AG09309 (cell line): ENCODE measurements at places on chromosomes 16 and 17.

GRCh38 chr16:30352488-30353401 is 2.4 kb downstream of the CD2BP2 start:
- DNase-seq: no peak

GRCh38 chr16:781346-782010 is 6.7 kb downstream of the RPUSD1 start:
- no peak for DNase-seq

DNA sequence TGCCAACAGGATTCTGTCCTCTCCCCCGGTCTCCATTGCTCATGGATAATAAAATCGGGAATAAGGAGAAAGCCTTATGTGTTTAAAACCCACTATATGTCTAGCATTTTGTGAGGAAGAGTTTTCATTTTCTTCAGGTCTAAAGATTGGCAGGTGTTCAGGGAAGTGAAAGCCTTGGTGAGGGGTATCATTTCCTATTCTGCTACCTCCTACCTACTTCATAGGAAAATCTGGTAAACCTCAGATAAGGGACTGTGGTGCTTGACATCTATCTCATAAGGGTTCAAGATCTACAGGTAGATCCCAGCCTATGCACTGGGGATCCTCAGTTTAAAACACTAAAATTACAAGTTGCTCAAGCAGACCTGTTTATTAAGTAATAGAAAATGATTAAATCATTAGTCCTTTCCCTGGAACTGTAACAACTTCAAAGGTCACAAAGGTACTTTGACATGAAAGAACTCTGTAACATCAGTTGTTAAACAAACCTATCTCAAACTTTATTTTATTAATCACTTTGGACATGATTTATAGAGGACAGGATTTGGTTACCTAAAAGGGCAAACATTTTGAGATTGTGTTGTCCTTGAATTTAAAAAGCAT is 6.5 kb downstream of the MOSMO start:
- DNase-seq: no peak

- DNase-seq: peak; percentile 44
Observed at GRCh38 chr17:15510361-15510760, 42.9 kb upstream of the CDRT4 start.

GRCh38 chr17:33183487-33184026 is 109.5 kb downstream of the ASIC2 start:
- DNase-seq: no peak

- DNase-seq: no peak
Observed at GRCh38 chr17:46154151-46154816, 38.9 kb downstream of the KANSL1 start.

DNA sequence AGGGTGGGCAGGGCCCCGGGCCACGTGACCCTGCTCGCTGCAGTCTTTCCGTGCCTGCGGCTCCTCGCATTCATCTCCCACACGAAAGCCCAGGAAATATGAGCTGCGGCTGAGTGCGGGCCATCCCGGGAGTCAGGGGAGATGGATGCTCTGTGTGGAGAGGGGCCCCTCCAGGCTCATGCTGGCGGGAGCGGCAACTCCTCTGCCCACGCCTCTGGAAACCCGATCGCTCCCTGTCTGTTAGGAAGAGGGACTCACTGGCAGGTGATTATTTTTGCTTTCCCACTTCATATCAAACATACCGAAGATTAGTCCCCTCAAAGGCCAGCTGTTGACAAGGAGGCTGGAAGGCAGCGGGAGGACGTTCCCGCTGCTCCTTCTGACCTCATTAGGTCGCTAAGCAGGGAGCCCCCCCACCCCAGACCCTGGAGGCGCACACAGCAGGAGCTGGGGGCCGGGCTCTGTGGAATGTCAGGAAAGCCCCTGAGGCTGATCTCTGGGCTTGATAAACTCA is 228.5 kb downstream of the FOXL1 start:
- DNase-seq: no peak

DNA sequence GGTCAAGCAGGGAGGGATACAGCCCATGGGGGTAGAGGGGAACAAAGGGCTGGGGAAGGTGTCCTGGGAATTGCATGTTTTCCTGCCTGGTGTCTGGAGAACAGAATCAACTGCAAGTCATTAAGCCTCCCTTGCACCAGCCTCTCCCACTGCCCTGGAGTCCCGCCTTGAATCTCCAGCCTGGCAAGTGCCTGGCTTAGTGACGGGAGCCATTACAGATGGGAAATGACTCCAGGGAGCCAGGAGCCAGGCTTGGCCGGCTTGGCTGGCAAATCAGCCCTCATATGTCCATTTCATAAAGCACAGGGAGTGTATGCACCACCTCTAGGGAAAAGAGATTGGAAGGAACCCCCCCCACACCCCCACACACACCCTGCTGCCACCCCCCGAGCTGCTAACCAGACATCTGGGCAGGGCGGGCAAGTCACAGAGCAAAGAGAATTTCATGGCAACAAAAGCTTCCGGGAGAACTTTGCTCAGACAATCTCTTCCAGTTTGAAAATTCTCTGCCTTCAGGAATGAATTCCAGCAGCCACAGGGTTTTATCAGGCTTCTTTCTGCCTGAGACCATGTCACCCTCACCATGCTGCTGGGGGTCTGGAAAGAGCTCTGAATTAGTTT is 127.7 kb downstream of the NTN1 start:
- DNase-seq: no peak

GRCh38 chr16:3118846-3119245 is 6.5 kb downstream of the ZNF205 start:
- no peak for DNase-seq

DNA sequence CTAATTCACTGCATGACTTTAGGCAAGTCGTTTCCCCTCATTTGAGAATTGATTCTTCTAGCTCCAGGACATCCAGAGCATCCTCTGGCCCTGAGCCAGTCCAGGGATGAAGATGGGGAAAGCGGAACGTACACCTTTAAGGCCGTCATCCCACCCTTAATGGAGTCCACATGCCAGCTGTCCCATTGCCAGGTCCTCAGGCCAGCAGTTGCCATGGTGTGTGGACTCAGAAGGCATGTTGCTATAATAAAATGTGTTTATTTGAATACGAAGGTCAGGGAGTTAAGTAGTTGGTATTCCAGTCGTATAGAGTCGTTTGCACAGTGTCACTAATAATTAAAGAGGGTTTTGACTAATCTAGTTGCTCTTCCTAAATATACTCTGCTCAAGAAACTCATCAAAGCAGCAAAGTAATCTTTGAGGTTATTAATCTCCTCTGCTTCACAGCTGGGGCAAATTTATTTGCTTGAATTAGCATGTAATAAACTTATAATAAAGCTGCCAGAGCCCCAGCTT is 30.4 kb downstream of the CCDC182 start:
- no peak for DNase-seq

DNA sequence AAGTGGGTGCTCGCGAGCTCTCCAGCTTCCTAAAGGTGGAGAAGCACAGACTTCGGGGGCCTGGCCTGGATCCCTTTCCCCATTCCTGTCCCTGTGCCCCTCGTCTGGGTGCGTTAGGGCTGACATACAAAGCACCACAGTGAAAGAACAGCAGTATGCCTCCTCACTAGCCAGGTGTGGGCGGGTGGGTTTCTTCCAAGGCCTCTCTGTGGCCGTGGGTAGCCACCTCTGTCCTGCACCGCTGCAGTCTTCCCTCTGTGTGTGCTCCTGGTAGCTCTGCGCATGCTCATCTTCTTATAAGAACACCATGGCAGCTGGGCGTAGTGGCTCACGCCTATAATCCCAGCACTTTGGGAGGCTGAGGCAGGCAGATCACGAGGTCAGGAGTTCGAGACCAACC is 1.9 kb upstream of the STH start:
- DNase-seq: no peak

- DNase-seq: no peak
Observed at GRCh38 chr17:17819561-17819995, 17.2 kb downstream of the SREBF1 start.

- DNase-seq: no peak
Observed at GRCh38 chr17:64080174-64080618, 49.7 kb downstream of the ERN1 start.

- DNase-seq: no peak
Observed at GRCh38 chr17:29251184-29251583, 4.5 kb downstream of the CRYBA1 start.

DNA sequence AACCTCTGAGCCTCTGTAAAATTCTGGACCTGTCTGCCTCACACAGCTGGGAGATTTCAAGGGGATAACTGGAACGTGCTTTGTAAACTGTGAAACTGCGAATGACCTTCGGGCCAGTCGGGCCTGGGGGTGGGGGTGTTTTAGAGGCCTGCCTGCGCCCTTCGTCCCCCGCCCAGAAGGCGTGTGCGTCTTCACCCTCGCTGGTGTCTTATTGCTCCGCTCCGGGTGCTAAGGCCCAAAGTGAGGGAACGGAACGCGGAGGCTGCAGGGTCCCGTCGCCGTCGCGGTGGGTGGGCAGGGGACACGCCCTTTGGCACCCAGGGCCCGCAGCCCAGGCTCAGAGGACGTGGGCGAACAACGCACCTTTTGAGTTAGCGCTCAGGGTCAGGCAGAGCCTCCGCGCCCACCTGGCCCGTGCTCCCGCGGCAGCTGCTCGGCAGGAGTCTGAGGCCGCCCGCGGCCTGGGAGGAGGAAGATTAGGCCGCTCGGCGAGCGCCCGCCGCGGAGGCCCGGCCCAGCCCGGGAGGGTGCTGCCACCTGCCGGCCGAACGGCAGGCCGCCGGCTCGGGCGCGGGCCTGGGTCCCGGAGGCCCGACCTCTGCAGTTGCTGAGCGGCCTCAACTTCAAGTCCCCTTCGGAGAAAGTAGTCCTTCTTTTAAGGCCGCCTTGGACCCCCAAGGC is 29.7 kb downstream of the DCAKD start:
- DNase-seq: no peak

GRCh38 chr17:21113716-21114115 is 13.0 kb upstream of the DHRS7B start:
- no peak for DNase-seq

GRCh38 chr16:55328611-55329569 is 4.9 kb downstream of the IRX6 start:
- DNase-seq: no peak

DNA sequence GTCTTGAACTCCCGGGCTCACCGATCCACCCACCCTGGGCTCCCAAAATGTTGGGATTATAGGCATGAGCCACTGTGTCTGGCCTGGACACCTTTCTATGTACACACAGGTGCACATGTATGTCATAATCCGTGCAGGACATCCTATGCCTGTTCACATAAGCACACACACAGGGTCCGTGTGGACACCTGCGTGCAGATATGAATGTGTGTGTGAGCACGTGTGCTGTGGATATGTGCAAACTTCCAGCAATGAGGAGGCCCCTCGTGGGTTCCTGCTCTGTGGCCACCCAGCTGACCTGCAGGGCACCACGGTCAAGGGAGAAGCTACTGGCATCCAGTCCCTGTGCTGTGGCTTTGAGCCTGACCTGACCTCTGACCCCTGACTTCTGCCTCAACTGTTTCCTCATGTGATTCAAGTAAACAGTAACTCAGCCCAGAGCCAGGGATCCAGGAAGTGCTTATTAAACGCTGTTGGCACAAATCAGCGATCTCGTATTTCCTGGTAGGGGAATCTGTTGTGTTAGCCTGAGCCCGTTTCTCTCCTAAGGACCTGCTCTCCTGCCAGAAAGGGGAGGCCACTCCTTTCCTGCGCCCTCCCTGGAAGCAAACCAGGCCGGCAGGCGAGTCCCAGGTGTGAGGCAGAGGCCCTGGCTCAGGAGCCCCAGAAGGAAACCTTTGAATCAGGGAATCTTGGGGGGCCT is 6.5 kb downstream of the CPNE7 start:
- DNase-seq: no peak

GRCh38 chr17:4880857-4881256 is 18.5 kb upstream of the C17orf107 start:
- no peak for DNase-seq

GRCh38 chr17:82883419-82884031 is 43.7 kb upstream of the ZNF750 start:
- no peak for DNase-seq

- no peak for DNase-seq
Observed at GRCh38 chr17:73547790-73548189, 96.5 kb downstream of the SDK2 start.

DNA sequence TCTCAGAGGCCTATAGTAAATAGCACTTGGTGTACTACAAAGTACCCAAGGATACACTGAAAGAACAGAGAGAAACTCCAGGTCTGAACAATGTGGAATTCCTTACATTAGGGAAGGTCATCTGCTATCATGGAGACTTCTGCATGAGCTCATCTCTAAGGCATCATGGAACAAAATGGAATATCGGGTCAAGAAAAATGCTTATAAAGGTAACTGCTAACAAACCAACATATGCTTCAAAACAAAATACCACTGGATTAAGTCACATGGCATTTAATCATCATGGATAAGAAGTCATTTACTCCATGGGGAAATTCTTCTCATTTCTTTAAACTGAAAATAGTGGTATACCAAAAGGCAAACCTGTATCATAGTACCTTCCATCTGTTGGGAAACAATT is 34.2 kb downstream of the TXNDC11 start:
- DNase-seq: no peak

GRCh38 chr16:86578061-86578599 is at the start of gene FOXL1:
TSS of gene FOXL1 (plus strand) at chr16:86578549. CDS start at chr16:86578724, 175 bp downstream.
- DNase-seq: no peak

DNA sequence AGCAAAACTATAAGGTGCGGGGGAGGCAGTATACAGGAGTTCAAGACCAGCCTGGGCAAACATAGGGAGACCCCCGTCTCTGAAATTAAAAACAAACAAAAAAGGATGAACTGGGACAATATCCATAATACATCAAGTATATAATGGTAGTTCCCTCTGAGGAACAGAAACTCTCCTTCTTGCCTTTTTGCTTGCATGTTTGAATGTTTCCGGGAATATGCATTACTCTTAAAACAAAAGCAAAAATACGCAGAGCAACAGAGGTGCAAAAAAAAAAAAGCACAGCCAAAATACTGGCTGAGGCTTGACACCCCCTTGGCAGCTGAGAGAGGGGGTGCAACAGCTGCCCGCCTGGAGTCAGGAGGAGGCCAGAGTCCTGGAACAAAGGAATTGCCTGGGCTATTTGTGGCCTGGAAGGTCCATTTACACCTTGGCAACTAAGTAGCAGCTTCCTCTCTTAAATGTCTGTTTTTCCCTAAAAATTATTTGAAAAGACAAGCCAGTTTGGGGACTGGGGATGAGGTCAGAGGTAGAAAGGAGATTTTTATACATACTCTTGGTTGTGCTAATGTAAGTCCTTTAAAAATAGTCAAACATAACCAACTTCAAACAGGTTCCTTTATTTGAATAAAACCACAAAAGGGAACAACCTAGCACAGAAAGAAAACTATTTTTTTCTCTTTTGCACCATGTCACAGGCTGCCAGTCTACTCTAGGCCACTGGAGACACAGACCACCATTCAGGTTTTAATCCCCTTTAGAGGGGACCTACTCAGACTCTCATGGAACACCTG is 19.5 kb downstream of the USP7 start:
- DNase-seq: no peak

DNA sequence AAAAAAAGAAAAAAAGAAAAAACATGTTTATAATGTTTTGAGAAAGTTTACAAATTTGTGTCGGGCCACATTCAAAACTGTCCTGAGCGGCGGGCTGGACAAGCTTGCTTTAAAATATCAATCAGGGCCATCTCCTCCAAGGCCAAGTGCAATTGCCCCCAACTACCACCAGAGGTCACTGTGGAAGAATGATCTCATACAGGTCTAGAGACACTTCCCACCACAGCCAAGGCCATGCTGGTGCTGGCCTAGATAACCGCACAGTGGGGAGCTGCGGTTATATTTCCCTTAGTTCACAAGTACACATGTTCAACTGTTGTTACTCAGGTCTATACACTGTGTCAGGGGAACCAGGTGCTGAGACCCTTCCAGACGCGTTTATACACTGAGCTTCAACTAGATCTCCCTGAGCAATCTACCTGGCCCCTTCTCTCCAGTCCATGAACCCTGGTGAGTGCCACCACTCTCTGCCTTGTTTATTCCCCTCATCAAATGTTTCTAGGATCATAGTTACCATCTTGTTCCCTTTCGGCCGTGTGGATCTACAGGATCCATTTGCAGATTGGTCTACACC is 83.8 kb upstream of the CCL2 start:
- DNase-seq: peak; percentile 8
